ENCODE measurements at places on chromosomes 6 and 20. TPM values are rescaled to one million over a fixed set of nuclear protein-coding genes. Genes with fewer than 3 reads are reported as not detected.

SEMG1 gene
- total RNA-seq: not detected

KCNB1 gene
- total RNA-seq: 0.44 TPM

ULBP1 gene
- 0.97 TPM for total RNA-seq

JPH2 gene
- 0.83 TPM for total RNA-seq

RBCK1 gene
- 139 TPM for total RNA-seq

PRSS16 gene
- 4.7 TPM for total RNA-seq

EDN3 gene
- total RNA-seq: 0.10 TPM

MRAP2 gene
- total RNA-seq: 1.1 TPM

MRPS26 gene
- 153 TPM for total RNA-seq

ZSCAN23 gene
- total RNA-seq: not detected

PDYN gene
- total RNA-seq: not detected

NKAPL gene
- not detected for total RNA-seq

R3HDML gene
- total RNA-seq: 0.52 TPM

GSTA2 gene
- total RNA-seq: not detected

TRIM10 gene
- not detected for total RNA-seq

GCNT2 gene
- total RNA-seq: 11.2 TPM

MAP7 gene
- 33.6 TPM for total RNA-seq

PHACTR2 gene
- 4.0 TPM for total RNA-seq

FAM50B gene
- total RNA-seq: 5.5 TPM

GNAS-AS1 gene
- not detected for total RNA-seq

PHACTR1 gene
- total RNA-seq: not detected

MTG2 gene
- 29.0 TPM for total RNA-seq

ACTL10 gene
- not detected for total RNA-seq

OXT gene
- not detected for total RNA-seq

PLCG1 gene
- total RNA-seq: 41.7 TPM

CAP2 gene
- 11.7 TPM for total RNA-seq

TRIM40 gene
- not detected for total RNA-seq

NEURL2 gene
- total RNA-seq: 0.79 TPM

SSTR4 gene
- not detected for total RNA-seq

Measured in A549 treated with CpdA at 1 μM for 4 hours (cell line).